ENCODE measurements at places on chromosomes 16 and 17. TPM values are rescaled to one million over a fixed set of nuclear protein-coding genes. Genes with fewer than 3 reads are reported as not detected.

Gene MON1B
- polyA plus RNA-seq: 30.7 TPM

Gene PROCA1
- 1.4 TPM for polyA plus RNA-seq

Gene AATK
- not detected for polyA plus RNA-seq

Gene KRT28
- not detected for polyA plus RNA-seq

Gene OTOA
- polyA plus RNA-seq: not detected

Gene GPATCH8
- 59.1 TPM for polyA plus RNA-seq

Gene SHBG
- polyA plus RNA-seq: not detected

Gene CCL7
- not detected for polyA plus RNA-seq

Gene CEMP1
- polyA plus RNA-seq: 3.7 TPM

Gene CD300LB
- polyA plus RNA-seq: not detected

Gene MT4
- polyA plus RNA-seq: not detected

Gene GDPD3
- polyA plus RNA-seq: not detected

Gene ASPHD1
- not detected for polyA plus RNA-seq

Gene MVP
- 118 TPM for polyA plus RNA-seq

Gene TRIM72
- polyA plus RNA-seq: not detected

Gene PDILT
- polyA plus RNA-seq: not detected

Gene EVPLL
- polyA plus RNA-seq: 0.46 TPM

Gene GCGR
- polyA plus RNA-seq: not detected
